ENCODE measurements at places on chromosomes 4 and X.

GRCh38 chr4:67125636-67126514 is 419.4 kb downstream of the CENPC start:
- no peak for DNase-seq

DNA sequence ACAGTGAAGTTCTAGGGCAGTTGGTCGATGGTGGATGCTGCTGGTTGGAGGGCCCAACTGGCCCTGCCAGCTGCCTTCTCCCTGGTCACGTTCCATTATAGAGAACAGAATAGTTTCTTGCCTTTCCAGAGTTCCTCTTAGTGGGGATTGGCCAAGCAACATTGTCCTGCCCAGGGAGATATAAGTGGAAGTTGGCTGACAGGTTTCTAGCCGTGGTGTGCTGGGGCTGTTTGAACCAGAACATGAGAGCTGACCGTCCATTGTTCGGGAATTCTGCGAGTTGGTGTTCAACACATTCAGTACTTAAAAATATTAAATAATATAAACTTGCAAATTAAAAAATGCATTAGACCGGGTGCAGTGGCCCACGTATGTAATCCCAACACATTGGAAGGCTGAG is 3.5 kb upstream of the AFAP1 start:
- DNase-seq, result no peak

DNA sequence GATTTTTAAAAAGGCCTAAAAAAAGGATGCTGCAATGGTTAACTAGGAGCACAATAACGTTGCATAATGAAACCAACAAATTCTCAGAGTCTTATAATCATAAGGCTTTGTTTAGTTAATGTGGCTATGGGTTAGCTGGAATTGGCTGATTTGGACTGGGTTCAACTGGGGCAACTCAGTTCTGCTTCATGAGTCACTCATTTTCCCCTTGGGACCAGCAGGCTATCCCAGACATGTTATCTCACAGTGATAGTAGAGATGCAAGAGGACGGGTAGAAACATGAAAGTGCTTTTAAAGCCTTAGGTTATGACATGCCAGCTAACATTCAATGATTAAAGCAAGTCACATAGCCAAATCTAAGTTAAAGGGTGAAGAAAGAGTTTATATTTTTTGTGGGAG is 189.2 kb upstream of the GK2 start:
- peak; percentile 69 for DNase-seq

DNA sequence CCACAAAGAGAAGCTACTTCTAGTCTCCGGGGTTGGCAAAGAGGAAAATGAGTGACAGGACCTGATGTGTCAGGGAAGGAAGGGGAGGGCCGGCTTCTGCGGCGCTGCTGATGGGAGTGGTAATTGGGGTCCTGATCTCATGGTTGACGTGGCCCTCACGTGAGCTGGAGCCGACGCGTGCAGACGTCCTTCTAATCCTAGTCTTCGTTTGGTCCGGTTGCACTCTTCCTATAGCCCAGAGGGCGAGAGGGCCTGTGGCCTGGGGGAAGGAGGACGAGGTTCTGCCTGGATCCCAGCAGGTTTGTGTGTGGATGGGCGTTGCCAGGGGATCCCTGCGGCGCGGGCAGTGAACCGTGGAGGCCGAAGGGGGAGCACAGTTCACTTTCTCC is at the start of gene ARMCX1:
TSS of gene ARMCX1 (plus strand) at position 186 of the 389 bp plus-strand sequence. CDS start 2,384 bp downstream, outside the sequence.
- DNase-seq, result peak; percentile 78

DNA sequence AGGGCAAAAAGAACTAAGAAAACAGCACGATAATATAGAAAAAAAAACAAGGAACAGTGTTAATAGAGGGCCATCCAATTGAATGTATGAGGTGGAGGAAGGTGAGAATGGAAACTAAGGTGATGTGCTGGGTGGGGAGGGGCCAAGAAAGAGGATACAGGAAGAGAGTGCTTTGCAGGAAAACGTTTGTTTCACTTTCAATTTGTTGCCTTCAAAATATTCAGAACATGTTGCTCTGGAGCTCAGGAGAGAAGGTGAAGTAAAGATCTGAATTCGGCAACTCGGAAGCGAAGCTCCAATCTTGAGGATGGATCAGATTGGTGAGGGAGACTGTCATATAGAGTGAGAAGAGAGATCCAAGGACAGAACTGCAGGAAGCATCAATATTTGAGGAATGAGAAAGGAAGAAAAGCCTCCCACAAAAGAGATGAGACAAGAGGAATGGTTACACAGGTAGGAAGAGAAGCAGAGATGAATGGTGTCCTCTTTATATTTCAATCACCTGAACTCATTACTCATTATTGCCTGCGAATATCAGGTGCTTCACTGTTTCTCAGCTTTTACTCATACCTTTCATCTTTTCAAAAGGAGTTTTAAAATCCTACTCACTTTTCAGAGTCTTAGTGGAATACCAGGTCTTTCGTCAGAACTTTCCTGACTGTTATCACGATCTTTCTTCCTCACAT is 14.7 kb upstream of the SEC24D start:
- DNase-seq, result no peak

GRCh38 chr4:89172865-89173264 is 61.5 kb downstream of the TIGD2 start:
- DNase-seq, result no peak

DNA sequence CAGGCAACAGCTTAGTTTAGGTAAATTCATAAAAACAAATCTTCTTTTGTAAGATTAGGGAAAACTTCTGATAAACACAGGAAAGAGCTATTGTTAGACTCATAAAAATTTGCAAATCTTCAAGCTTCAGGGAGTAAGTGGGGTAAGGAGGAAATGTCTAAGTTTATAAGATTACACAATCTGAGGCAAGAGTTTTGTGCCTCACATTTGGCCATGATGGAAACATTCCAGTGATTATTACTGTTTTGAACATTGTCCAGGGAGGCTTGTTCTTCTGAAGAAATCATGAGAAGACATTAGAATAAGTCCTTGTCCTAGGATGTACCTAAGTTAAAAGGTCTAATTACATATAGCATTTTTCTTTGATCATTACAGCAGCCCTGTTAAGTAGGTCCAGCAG is 72.8 kb downstream of the MAOB start:
- peak; percentile 6 for DNase-seq

- no peak for DNase-seq
These were observed 114.0 kb upstream of the DCLK2 start for GRCh38 chr4:149964001-149964796.

- DNase-seq, result no peak
These were observed 818.1 kb upstream of the PCDH10 start for GRCh38 chr4:132330994-132331393.

GRCh38 chr4:83581411-83582288 is 45.7 kb downstream of the GPAT3 start:
- no peak for DNase-seq

GRCh38 chrX:40452031-40452430 is 128.7 kb upstream of the ATP6AP2 start:
- DNase-seq, result no peak

GRCh38 chr4:109589605-109590004 is 29.6 kb downstream of the MCUB start:
- no peak for DNase-seq

GRCh38 chr4:132605551-132605950 is 543.5 kb upstream of the PCDH10 start:
- DNase-seq, result no peak

GRCh38 chr4:6560416-6561172 is 14.4 kb upstream of the MAN2B2 start:
- peak; percentile 58 for DNase-seq

GRCh38 chr4:40055511-40055862 is 1.2 kb upstream of the N4BP2 start:
- DNase-seq, result peak; percentile 39

GRCh38 chrX:133516686-133517085 is 101.4 kb upstream of the GPC4 start:
- DNase-seq, result no peak

DNA sequence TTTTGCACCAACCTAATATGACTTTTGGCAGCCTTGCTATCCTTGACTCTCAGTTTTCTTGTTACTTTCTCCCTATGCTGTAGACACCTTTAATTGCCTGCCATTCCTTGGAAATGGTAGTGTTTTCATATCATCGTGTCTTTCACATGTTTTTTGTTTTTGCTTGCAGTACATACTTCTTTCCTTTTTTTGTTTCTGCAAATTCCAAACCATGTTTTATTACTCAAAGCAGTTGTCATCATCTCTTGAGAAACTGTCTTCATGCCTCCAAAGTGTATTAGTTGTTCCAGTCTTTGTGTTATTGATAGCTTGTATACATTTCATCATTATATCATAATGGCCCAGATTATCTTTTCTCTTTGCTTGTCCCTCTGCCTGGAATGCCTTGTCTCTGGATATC is 57.1 kb downstream of the PDLIM5 start:
- peak; percentile 64 for DNase-seq

DNA sequence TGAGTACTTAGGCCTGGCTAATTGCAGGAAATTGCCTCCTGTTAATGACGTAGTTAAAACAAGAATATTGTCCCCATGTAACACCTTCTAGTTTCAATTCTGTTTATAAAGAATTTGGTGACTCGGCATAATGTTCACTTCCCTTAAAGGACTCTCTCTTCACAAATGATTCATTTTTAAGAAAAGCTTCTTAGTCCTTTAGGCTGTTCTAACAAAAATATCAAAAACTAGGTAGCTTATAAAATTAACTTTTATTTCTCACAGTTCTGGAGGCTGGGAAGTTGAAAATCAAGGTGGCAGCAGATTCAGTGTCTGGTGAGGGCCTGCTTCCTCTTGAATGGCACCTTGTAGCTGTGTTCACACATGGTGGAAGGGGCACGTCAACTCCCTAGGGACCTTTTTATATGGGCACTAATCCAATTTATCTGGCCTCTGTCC is 23.8 kb downstream of the COL25A1 start:
- no peak for DNase-seq

GRCh38 chrX:155061760-155062159 is 9.2 kb downstream of the CMC4 start:
- no peak for DNase-seq

DNA sequence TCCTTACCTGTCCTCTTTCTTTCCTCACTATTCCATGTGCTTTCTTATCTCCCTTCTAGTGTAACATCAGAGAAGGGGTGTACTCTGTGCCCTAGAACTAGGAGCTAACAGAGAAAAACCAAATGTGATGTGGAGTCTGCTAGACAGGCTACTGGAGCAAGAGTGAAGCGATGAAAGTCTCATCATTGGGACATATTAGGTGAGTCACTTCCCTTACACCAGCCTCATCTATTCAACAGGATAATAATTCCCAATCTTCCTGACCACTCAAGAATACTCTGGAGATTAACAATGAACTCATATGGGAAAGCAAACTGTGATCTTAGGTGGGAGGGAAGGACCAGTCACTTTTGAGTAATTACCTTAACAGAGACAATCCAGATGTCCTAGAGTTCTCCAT is 58.1 kb downstream of the RAB40A start:
- DNase-seq, result peak; percentile 12

GRCh38 chr4:55031158-55031557 is 94.2 kb downstream of the KDR start:
- no peak for DNase-seq

DNA sequence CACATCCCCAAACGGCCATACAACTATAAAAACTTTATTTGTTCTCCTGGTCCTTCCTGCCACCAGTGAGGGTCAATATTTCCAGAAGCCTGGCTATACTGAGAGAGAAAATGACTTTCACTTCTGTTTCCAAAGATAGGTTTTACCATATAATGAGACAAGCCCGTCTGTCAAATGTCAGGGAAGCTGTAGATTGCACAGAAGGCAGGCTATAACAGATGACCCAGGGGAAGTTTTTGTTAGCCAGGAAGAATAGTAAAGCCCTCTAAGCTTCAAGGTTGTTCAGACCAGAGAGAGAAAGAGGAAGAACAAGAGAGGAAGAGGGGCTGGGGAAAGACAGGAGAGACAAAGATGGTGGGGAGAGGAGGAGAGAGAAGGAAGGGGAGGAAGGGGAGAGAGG is 217.5 kb downstream of the GBA3 start:
- no peak for DNase-seq

GRCh38 chrX:16465081-16465876 is 184.7 kb upstream of the S100G start:
- DNase-seq, result no peak

- DNase-seq, result no peak
These were observed 92.7 kb upstream of the NDST3 start for GRCh38 chr4:117941611-117942010.

- DNase-seq, result no peak
These were observed 233.8 kb upstream of the CPEB2 start for GRCh38 chr4:14768449-14768848.

GRCh38 chrX:19727887-19728648 is 159.3 kb downstream of the SH3KBP1 start:
- no peak for DNase-seq

DNA sequence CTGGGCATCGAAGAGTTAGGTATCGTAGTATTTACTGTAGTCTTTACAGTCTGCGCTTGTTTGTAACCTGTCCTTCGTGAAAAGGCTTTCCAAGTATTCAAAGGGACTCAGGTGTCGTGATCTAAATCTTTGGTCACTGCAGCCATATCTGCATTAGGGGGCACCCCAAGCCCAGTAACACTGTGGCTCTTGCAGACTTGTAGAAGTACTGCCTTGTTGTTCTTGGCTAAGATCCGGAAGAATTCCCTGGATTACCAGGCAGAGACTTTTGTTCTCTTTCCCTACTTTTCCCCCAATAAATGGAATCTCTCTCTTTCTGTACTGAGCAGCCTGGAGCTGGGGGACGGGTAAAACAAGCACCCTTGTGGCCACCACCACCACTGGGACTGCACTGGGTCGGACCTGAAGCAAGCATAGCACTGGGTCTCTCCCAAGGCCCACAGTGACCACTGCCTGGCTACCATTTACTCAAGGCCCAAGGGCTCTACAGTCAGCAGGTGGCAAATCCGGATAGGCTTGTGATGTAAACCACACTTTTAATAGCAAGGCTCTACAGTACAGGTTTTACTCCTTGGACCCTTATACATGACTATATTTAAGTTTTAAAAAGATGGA is 12.0 kb downstream of the CXorf58 start:
- DNase-seq, result no peak

GRCh38 chr4:95105983-95106382 is 348.2 kb downstream of the BMPR1B start:
- DNase-seq, result no peak

DNA sequence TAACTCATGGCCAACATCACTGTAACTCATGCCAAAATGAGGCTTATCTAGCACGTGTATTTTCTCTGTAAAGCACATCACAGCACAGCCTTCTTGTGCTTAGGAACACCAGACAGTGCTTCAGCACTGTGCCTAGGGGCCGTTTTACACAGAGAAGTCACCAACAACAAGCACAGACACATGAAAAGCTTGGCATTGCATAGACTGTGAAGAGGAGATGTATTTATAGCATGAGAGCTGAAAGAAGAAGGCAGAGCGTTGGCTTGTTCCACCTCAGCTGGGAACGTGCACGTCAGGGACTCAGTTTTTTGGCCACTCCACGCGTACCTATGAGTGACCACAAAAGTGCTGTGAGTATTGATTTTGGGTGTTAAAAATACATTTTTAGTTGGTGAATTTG is 116.3 kb upstream of the SFRP2 start:
- no peak for DNase-seq

GRCh38 chr4:8092282-8092681 is 66.3 kb downstream of the ABLIM2 start:
- no peak for DNase-seq

DNA sequence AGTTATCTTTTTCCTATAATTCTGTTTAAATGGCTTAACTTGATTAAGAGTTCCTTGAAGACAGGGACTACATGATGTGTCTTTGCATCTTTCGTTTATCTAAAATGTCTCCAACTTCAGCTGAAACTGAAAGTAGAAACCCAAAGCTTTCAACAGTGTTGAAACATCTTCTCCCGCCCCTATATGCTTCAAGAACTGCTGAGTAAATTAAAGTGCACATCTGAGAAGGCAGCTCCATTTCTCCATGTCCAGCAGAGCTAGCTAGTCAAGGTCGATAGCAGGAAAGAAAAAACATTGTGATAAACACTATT is 185.7 kb upstream of the TBL1X start:
- no peak for DNase-seq

GRCh38 chr4:150501983-150502382 is 80.0 kb upstream of the MAB21L2 start:
- DNase-seq, result peak; percentile 35

Data from fibroblast of skin of abdomen (primary cell).